ENCODE measurements at places on chromosomes 16 and 17. TPM values are rescaled to one million over a fixed set of nuclear protein-coding genes. Genes with fewer than 3 reads are reported as not detected.

PRAC1 gene
- not detected for total RNA-seq

KDM6B gene
- 4.8 TPM for total RNA-seq

TEKT1 gene
- not detected for total RNA-seq

MYADML2 gene
- not detected for total RNA-seq

CPSF4L gene
- not detected for total RNA-seq

GLIS2 gene
- 3.1 TPM for total RNA-seq

ACSM2A gene
- not detected for total RNA-seq

SMTNL2 gene
- total RNA-seq: 2.9 TPM

GP1BA gene
- not detected for total RNA-seq

KRT32 gene
- total RNA-seq: not detected

TSPAN10 gene
- 0.47 TPM for total RNA-seq

CALB2 gene
- total RNA-seq: 98.1 TPM

KRT24 gene
- not detected for total RNA-seq

TBC1D3 gene
- total RNA-seq: not detected

GALR2 gene
- total RNA-seq: not detected

RECQL5 gene
- 13.2 TPM for total RNA-seq

USP36 gene
- total RNA-seq: 128 TPM

PKMYT1 gene
- 0.79 TPM for total RNA-seq

MPRIP gene
- total RNA-seq: 196 TPM

SLC5A2 gene
- total RNA-seq: not detected

C16orf95 gene
- 1.6 TPM for total RNA-seq

SOST gene
- total RNA-seq: not detected

PLD6 gene
- total RNA-seq: 1.9 TPM

CYTH1 gene
- 111 TPM for total RNA-seq

UMOD gene
- not detected for total RNA-seq

CCDC78 gene
- 0.72 TPM for total RNA-seq

ATP2A3 gene
- 12.3 TPM for total RNA-seq

COQ9 gene
- total RNA-seq: 46.8 TPM

ABCA3 gene
- 19.0 TPM for total RNA-seq

PRSS21 gene
- not detected for total RNA-seq

ZSWIM7 gene
- total RNA-seq: 22.5 TPM

TUBB3 gene
- 18.1 TPM for total RNA-seq

SOX15 gene
- total RNA-seq: 0.72 TPM

MT1F gene
- total RNA-seq: 56.6 TPM

KRTAP1-1 gene
- total RNA-seq: not detected

CTRB1 gene
- not detected for total RNA-seq

PYDC1 gene
- not detected for total RNA-seq

OTOP3 gene
- total RNA-seq: not detected

KRT31 gene
- not detected for total RNA-seq

ZG16B gene
- total RNA-seq: not detected

HASPIN gene
- total RNA-seq: 0.24 TPM

NFATC2IP gene
- 32.2 TPM for total RNA-seq

CACNG5 gene
- not detected for total RNA-seq

SOX8 gene
- total RNA-seq: 1.1 TPM

TMC5 gene
- total RNA-seq: 1.1 TPM

NOS2 gene
- 0.19 TPM for total RNA-seq

SAMD14 gene
- not detected for total RNA-seq

TBC1D3H gene
- not detected for total RNA-seq

XYLT1 gene
- 20.0 TPM for total RNA-seq

HOXB5 gene
- 0.72 TPM for total RNA-seq

AIPL1 gene
- total RNA-seq: not detected

CDRT15 gene
- not detected for total RNA-seq

TBC1D28 gene
- not detected for total RNA-seq

SLC35G6 gene
- total RNA-seq: not detected

ITGAL gene
- total RNA-seq: 1.5 TPM

ANKRD40CL gene
- total RNA-seq: not detected

SCPEP1 gene
- total RNA-seq: 80.9 TPM

VAC14 gene
- 24.0 TPM for total RNA-seq

All from omental fat pad (tissue), 4 donors.